ENCODE measurements at places on chromosomes 6 and 20.
A peak's percentile ranks its signal among the peaks of the same experiment; 100 is the strongest.

DNA sequence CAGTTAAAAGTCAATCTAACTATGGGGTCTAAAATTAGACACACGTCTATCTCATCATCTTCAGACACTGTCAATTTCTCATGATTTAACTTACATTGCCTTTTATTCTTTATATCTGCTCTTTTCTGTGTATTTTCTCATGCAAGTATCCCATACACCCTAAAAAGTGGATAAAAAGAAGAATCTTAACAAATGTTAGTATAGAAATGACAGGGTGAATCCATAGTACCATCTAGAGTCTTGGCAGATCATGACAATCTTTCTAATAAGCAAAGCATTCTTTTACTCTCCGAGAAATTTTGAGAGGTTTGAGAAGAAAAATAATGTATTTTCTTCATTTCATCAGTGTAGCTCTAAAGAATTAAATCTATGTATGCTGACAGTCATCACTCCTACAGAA, 382.7 kb downstream of the C6orf118 start:
- H3K4me1 ChIP-seq: no peaks in the 10 kb centered on the region
- no peak overlapping the region for H3K4me3 ChIP-seq
- DNase-seq: no peak
- no peak overlapping the region for H3K27ac ChIP-seq
- H3K36me3 ChIP-seq: no peaks in the 10 kb centered on the region

GRCh38 chr6:140766999-140767398, 1365.7 kb upstream of the GJE1 start:
- no peak for DNase-seq
- no peak overlapping the region for H3K4me3 ChIP-seq
- H3K36me3 ChIP-seq: no peaks in the 10 kb centered on the region
- H3K27me3 ChIP-seq: no peaks in the 10 kb centered on the region
- H3K27ac ChIP-seq: no peak overlapping the region
- no peaks in the 10 kb centered on the region for H3K4me1 ChIP-seq

GRCh38 chr6:158043586-158044524, 62.2 kb downstream of the SYNJ2 start:
- H3K36me3 ChIP-seq: no peaks in the 10 kb centered on the region
- DNase-seq: no peak
- H3K27ac ChIP-seq: no peak overlapping the region
- no peak overlapping the region for H3K4me3 ChIP-seq

DNA sequence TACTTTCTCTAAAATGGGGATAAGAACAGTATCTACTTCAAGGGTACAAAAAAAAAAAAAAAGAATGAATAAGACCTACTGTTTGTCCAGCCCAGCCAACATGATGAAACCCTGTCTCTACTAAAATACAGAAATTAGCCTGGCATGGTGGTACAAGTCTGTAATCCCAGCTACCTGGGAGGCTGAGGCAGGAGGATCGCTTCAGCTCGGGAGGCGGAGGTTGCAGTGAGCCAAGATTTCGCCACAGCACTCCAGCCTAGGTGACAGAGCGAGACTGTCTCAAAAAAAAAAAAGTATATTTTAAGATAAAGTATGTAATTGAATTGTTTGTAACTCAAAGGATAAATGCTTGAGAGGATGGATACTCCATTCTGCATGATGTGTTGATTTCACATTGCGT, 2.0 kb downstream of the BLTP3A start:
- H3K4me1 ChIP-seq: peaks cover 16% of the 10 kb centered on the region
- peak overlapping the region; percentile 80 for H3K4me3 ChIP-seq
- H3K36me3 ChIP-seq: no peaks in the 10 kb centered on the region
- DNase-seq: no peak
- H3K27me3 ChIP-seq: no peaks in the 10 kb centered on the region

DNA sequence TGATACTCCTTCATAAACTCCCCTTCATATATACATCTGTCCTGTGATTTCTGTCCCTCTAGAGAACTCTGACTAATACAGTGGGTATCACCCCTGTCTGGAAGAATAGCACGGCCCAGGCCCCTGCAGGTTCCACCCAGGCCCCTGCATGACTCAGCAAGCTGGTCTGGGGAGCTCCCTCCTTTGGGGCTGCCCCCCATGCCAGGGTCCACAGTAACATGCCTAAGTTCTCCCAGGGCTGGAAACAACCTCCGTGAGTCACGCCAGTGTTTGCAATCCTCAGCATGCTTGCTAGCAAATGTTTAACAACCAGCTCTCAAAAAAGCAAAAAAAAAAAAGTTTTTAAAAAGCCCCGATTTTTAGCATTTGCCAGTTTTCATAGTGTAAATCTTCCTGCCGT, 134.3 kb upstream of the CDH4 start:
- no peaks in the 10 kb centered on the region for H3K36me3 ChIP-seq
- no peak overlapping the region for H3K27ac ChIP-seq
- no peak overlapping the region for H3K4me3 ChIP-seq
- no peaks in the 10 kb centered on the region for H3K27me3 ChIP-seq
- DNase-seq: no peak
- no peaks in the 10 kb centered on the region for H3K4me1 ChIP-seq

- H3K27me3 ChIP-seq: no peaks in the 10 kb centered on the region
- no peak for DNase-seq
- H3K36me3 ChIP-seq: no peaks in the 10 kb centered on the region
- H3K4me1 ChIP-seq: peaks cover 8% of the 10 kb centered on the region
These were observed 48.2 kb downstream of the KLHL32 start for GRCh38 chr6:96972689-96973088.

DNA sequence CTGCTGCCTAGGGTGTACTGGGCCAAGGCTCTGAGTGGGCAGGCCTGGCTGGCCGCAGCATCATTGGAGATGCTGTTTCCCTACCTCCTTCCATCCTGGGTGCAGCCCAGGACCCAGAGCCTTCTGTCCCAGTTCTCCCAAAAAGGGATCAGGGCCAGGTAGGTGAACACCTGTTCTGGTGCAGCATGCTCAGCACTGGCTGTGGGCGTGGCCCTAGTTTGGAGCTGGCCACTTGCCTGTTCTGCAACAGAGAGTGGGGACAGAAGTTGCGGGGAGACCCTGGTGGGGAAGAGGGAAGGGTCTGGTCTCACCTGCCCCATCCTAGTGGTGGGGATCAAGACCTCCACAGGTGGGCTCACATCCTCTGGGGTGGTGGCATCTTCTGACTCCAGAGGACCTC, 1.4 kb upstream of the ARMC12 start:
- H3K36me3 ChIP-seq: no peaks in the 10 kb centered on the region
- H3K4me3 ChIP-seq: no peak overlapping the region
- peaks cover 34% of the 10 kb centered on the region for H3K4me1 ChIP-seq
- no peak overlapping the region for H3K27ac ChIP-seq
- DNase-seq: no peak

DNA sequence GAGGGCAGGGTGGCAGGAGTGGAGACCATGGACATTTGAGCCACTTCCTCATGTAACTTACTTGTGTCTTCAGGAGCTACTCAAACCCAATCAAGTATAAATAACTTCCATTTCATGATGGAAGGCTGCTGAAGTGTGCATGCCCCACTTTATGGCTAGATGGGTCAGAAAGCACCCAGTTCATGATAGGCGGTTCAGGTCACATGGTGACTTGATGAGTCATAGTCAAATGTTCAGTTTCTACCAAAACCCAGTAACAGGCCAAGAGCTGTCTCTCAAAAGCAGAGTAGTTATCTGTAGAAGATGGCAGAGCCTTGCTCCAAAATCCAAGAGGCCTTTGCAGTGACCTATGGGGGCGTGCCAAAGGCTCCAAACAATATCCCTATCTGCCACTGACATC, 133.7 kb upstream of the TENT5A start:
- no peaks in the 10 kb centered on the region for H3K4me1 ChIP-seq
- DNase-seq: no peak
- no peak overlapping the region for H3K4me3 ChIP-seq
- no peaks in the 10 kb centered on the region for H3K36me3 ChIP-seq
- H3K27me3 ChIP-seq: no peaks in the 10 kb centered on the region
